ENCODE measurements at places on chromosomes 3 and 15. TPM values are rescaled to one million over a fixed set of nuclear protein-coding genes. Genes with fewer than 3 reads are reported as not detected.

- no peaks in the 10 kb centered on the region for H3K27me3 ChIP-seq
- no peaks in the 10 kb centered on the region for H3K36me3 ChIP-seq
- H3K27ac ChIP-seq: no peak overlapping the region
Measured at GRCh38 chr3:174208161-174208560, 651.0 kb upstream of the NAALADL2 start.

GPR149 gene
- not detected for total RNA-seq

GPR62 gene
- total RNA-seq: not detected

GPR156 gene
- 0.04 TPM for total RNA-seq

- H3K4me1 ChIP-seq: no peaks in the 10 kb centered on the region
- no peak for DNase-seq
- H3K4me3 ChIP-seq: no peak overlapping the region
- no peaks in the 10 kb centered on the region for H3K27me3 ChIP-seq
- H3K36me3 ChIP-seq: no peaks in the 10 kb centered on the region
Measured at GRCh38 chr3:49639551-49639950, 34.6 kb upstream of the APEH start.

TSEN2 gene
- 30.3 TPM for total RNA-seq

LEKR1 gene
- total RNA-seq: 0.55 TPM

GRCh38 chr3:40096661-40097111, 212.8 kb upstream of the EIF1B start:
- H3K4me3 ChIP-seq: no peak overlapping the region
- no peaks in the 10 kb centered on the region for H3K36me3 ChIP-seq
- H3K27ac ChIP-seq: no peak overlapping the region

GRCh38 chr3:143603774-143604173, 244.5 kb downstream of the SLC9A9 start:
- no peaks in the 10 kb centered on the region for H3K27me3 ChIP-seq
- no peak for DNase-seq
- no peaks in the 10 kb centered on the region for H3K4me1 ChIP-seq
- H3K36me3 ChIP-seq: no peaks in the 10 kb centered on the region
- no peak overlapping the region for H3K27ac ChIP-seq

DNA sequence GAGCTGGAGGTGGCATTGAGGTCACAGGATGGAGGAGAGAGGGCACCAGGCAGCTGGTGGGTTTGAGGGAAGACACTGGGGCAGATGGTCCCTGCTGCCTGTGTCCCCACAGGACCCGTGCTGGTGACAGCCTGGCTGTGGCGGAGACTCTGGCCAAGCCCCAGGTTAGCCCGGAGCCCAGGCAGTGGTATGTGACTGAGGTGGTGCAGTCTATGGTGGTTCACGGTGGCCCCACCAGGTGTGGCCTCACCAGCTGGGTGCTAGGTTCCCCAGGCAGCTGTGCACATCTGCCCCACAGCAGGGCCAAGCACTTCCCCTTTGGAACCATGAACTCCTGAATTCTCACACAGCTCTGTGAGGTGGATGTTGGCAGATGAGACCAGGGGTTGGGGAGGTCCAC, 15.4 kb downstream of the PLXNA1 start:
- H3K4me3 ChIP-seq: no peak overlapping the region
- no peaks in the 10 kb centered on the region for H3K36me3 ChIP-seq
- no peak for DNase-seq
- no peaks in the 10 kb centered on the region for H3K27me3 ChIP-seq
- H3K27ac ChIP-seq: no peak overlapping the region
- H3K4me1 ChIP-seq: no peaks in the 10 kb centered on the region

Measured in CD8-positive, alpha-beta memory T cell (primary cell).